ENCODE measurements at places on chromosomes 4 and X.

GRCh38 chrX:38570396-38570795, 9.1 kb downstream of the TSPAN7 start:
- no peak for DNase-seq

- no peak for DNase-seq
Observed at GRCh38 chrX:13864264-13864663, 47.4 kb upstream of the GPM6B start.

GRCh38 chrX:47168495-47169073, 23.6 kb downstream of the RBM10 start:
- DNase-seq: no peak

DNA sequence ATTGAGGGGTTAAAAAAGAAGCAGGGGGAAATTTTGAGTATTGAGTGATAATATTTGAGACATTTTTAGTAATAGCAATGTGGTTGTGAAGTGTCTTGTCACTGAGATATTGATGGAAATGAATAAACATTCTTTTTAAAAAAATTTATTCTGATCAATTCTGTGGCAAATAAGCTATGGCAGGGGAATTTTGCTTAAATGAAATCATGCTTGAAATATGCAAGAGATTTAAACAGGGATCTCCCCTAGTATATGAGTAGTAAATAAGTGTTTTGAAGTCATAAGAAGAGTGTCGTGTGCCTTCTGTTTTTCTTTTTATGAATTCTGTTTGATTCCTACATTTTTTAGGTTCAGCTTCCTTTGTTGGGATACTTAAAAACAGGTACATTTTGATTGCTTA, 23.2 kb downstream of the IL15 start:
- no peak for DNase-seq

DNA sequence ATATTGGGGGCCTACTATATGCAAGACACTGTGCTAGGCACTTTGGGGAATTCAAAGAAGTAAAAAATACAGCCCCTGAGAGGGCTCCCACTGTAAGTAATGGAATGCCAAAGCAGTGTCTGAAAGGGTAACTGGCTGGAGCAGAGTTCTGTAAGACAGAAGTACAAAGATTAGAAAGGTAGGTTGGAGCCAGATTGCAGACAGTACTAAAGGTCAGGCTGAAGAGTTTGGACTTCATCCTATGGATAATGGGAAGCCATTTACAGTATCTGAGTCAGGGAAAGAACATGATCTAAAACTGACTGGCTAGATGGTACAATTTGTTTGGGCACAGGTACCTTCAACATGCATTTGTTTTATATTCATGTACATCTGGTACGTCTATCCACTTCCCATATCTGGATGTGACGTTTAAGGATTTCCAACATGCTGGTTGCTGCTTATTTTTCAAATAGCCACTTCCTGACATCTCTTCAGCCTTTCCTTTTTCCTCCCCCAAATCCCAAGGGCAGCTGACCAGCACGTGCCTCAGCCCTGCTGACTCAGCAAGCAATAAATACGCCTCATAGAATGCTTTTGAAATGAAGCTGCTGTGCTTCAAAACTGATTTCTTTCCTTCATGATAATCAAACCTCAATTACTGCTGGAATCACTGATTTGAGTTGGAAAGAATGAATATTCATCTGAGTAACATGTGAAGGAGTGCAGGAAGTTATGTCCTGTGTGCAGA, 9.5 kb downstream of the ENOX2 start:
- no peak for DNase-seq

GRCh38 chr4:13907255-13907751, 279.8 kb upstream of the BOD1L1 start:
- no peak for DNase-seq

- DNase-seq: no peak
Observed at GRCh38 chrX:53595266-53595810, 91.2 kb downstream of the HUWE1 start.

DNA sequence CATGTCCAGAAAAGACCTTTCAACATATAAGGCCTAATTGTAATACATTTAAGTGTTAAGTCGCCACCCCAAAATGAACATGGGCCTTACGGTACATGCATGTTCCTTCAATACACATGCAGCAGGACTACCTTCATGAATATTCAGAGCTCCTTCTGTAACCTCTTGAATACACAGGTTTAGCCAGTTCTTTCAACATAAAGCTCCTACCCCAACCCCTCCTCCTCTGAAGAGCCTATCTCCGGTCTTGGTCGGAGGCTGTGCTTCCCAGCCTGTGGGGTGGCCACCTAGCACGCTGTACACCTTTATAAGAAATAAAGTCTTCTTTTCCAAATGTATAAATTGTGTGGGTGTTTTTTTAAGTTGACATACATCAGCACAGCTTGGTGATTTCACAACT, 28.3 kb downstream of the NPY5R start:
- no peak for DNase-seq

- no peak for DNase-seq
Observed at GRCh38 chr4:138804711-138805110, 210.9 kb upstream of the NOCT start.

- DNase-seq: no peak
Observed at GRCh38 chr4:77579406-77580076, 26.1 kb upstream of the CXCL13 start.

GRCh38 chr4:11252149-11252548, 176.5 kb downstream of the HS3ST1 start:
- no peak for DNase-seq

DNA sequence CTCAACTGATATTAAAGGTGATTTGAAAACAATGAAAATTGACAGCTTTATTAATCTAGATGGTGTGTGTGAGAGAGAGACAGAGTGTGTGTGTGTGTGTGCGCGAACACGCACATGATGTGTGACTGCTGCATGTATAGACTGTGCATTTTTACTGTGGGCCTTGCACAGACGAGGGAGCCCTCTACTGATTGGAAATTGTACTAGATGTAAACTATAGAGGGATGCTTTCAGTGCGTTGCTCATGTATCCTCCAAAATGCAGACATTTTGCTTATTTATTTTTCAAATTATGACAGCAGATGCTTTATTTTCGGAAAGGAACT, 168.4 kb upstream of the GK2 start:
- peak; percentile 39 for DNase-seq

- no peak for DNase-seq
Observed at GRCh38 chr4:82710197-82710929, 88.2 kb downstream of the SCD5 start.

GRCh38 chrX:71396576-71396975, 30.4 kb downstream of the TAF1 start:
- no peak for DNase-seq

DNA sequence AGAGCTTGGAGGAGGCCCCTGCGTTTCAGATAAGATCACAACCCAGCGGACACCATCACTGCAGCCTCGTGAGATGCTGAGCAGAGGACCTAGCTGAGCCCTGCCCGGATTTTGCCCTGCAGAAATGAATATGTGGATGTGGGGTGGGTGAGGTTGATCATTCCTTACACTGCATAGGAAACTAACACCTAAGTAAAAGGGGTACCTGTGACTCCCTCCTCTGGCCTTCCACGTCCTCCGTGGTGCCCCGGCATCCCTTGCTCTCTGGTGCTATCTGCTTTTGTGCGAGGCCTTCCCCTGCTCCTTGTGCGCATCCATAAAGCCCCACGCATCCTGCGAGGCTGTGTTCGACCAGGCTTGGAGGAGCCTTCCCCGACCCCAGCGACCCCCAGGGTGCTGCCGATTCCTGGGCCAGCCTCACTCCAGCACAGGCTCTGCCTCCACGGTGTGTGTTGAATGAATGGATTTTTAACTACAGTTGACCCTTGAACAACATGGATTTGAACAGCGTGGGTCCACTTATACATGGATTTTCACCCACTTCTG, 25.6 kb upstream of the GPR78 start:
- no peak for DNase-seq

- no peak for DNase-seq
Observed at GRCh38 chr4:14835708-14836425, 166.4 kb upstream of the CPEB2 start.

- no peak for DNase-seq
Observed at GRCh38 chr4:149549911-149550310, 265.7 kb downstream of the IQCM start.

- DNase-seq: no peak
Observed at GRCh38 chr4:163330916-163331628, 1.3 kb downstream of the NPY1R start.

DNA sequence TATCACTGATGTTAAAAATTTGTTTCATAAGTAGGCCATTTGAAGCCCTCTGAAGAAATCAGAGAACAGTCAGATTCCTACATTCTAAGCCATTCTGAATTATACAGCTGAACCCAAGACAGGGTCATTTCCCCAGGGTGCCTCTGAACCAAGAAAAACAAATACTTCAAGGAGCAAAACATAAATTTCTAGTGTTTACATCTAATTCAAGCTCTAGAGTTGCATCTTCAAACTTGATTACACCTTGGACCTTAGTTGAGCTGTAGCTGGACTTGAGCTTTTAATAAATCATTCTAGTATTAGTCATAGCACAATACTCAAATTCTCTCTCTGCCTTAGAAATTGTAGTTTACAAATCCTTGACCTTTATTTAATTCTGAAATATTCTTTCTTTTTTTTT, 87.6 kb upstream of the IL15 start:
- no peak for DNase-seq

- DNase-seq: no peak
Observed at GRCh38 chr4:22672944-22673343, 19.8 kb upstream of the GBA3 start.

- DNase-seq: no peak
Observed at GRCh38 chr4:113971706-113972360, 7.6 kb downstream of the ARSJ start.

DNA sequence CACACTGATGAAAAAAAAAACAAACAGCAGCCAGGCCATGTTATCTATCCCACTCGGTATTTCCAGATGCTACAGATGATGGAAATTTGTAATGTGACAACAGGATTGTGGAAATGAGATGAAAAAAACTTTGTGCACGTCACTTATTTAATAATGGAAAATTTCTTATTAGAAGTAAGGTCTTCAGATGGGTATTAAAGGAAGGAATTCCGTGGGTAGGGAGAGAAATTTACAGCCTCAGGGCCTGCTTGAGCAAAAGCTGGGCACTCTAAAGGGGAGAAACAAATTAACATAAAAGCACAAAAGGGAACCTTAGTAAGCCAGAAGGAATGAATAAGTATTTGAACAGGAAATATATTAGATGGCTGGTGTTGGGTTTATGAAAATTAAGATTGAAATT, 4.2 kb upstream of the PKD2 start:
- DNase-seq: no peak

- no peak for DNase-seq
Observed at GRCh38 chrX:70313503-70313902, 23.6 kb downstream of the KIF4A start.

GRCh38 chr4:71201057-71201456, 137.8 kb upstream of the SLC4A4 start:
- DNase-seq: no peak

DNA sequence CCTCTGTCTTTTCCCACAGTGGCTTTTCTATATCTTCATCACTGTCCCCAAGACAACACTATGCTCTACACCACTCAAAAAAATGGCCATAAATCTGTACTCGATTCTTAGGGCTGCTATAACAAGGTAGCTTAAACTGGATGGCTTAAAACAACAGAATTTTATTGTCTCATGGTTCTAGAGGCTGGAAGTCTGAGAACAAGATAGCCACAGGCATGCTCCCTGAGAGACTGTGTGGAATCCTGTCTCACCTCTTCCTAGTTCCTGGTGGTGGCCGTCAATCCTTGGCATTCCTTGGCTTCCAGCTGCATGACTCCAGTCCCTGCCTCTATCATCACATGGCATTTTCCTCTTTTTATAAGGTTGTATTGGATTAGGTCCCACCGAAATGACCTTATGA, 70.7 kb upstream of the DCLK2 start:
- DNase-seq: no peak

DNA sequence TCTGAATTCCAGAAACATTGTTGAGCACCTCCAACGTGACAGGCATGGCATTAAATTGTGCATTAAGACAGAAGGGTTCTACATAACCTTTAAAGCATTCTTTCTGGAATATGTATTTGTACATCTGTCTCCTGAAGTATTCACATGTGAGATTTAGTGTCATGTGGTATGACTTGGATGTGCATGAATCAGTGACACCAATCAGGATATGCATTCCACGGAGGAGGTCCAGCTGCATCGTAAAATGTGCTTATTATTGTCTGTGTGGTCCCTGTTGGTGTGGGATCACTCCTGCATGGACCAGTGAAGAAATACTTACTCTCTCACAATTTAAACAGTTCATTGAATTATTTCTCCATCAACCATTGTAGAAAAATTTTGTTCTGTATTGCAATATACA, 149.0 kb downstream of the MID1 start:
- DNase-seq: no peak

GRCh38 chrX:115652221-115652620, 91.2 kb downstream of the PLS3 start:
- DNase-seq: no peak

DNA sequence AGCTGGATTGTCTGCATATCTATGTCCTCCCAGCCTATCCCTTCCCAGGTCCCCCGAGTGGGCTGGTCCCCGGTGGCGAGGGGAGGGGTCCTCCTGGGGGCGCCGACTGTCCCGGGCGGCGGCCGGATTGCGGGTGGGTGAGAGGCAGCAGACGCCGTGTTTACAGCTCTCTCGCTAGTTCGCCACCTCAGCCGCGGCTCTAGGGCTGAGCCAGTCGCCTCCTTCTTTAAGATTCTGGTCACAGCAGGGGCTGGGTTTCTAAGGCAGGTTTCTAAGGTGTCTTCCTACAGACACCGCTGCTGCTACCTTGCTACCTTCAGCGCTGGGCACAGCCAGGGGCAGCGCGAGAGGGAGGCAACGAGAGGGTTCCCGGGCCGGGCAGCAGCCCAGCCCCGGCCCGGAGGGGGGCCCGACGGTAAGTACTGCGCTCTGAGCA, 57.2 kb downstream of the FRMPD3 start:
- no peak for DNase-seq

DNA sequence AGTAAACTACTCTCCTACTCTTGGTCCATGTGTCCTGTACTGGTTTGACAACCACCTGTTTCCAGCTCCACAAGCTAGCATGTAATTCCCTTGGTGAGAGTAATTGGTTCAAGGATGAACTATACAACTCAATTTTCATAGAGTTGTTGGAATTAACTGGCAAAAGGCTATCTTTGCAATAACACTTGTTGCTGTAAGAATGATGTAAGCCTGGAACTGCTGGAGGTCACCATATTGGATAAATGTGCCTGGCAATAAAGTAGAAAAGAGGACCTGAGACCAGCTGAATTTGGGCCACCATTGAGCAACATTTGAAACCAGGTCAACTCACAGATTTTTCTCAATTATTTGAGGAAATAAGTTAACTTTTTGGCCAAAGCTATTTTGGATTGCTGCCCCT, 175.5 kb downstream of the CAMK2D start:
- DNase-seq: no peak

DNA sequence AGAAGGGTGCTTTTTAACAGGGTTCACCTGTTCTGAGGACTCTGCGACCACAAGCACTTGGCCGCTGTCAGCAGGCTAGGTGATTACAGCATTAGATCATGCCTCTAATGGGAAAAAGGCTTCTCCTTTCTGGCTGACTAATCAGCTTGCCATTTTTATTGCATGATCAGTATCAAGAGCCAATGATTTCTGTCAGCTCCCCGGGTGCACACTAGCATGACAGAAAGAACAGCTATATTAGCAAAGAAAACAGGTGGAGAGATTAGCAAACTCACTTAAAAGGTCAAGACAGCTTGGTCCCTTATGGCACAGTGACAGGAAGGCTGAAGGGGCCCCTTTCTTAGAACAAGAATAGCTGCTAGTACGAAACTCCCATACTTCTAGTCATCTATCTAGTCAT, 170.0 kb downstream of the SMIM20 start:
- peak; percentile 20 for DNase-seq

- no peak for DNase-seq
Observed at GRCh38 chr4:147123146-147123545, 177.5 kb upstream of the TTC29 start.

Measured in NCI-H1417 (cell line).